Esophagus squamous epithelium (tissue), 5 donors: ENCODE measurements at places on chromosomes 5 and 9.
A peak's percentile ranks its signal among the peaks of the same experiment; 100 is the strongest.

DNA sequence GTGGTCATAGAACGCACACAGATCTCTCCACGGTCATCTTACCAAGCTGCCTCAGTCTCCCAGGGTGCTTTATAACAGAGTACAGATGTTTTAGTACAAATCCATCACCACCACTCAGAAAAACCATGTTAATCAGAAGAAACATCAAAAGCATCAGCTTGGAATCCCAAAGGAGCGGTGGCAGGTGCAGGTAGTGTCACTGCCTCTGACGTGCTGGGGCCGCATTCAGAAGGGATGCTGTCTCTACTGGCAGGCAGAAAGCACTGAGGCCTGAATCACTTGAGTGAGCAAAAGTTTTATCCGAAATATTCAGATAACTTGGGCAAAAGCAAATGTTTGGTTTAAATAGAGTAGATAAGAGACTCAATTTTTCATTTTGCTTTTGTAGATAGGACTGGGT, 448.4 kb upstream of the ZNF608 start:
- DNase-seq: no peak

- DNase-seq: no peak
Observed at GRCh38 chr5:67416986-67417385, 220.4 kb upstream of the CD180 start.

GRCh38 chr5:133399247-133399891, 213.0 kb downstream of the FSTL4 start:
- no peak for DNase-seq

DNA sequence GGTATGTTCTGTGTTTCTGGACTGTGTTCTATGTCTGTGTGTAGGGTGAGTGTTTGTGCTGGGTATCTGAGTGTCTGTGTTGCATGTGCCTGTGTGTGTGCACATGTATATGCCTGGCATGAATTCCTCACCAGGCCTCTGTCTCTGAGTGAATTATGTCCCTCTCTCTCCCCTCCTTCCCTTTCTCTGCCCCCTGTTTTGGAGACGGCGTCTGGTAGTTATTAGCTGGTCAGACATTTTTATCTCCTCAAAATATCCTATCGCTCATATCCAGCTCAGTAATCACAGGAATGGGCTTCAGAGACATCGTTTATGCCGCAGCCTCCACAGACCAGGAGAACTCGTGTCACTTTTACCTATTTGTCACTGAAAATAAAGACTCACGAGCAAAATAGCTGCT, 483.2 kb upstream of the BRINP1 start:
- DNase-seq: no peak

- DNase-seq: no peak
Observed at GRCh38 chr9:20369391-20369790, 252.9 kb downstream of the MLLT3 start.

DNA sequence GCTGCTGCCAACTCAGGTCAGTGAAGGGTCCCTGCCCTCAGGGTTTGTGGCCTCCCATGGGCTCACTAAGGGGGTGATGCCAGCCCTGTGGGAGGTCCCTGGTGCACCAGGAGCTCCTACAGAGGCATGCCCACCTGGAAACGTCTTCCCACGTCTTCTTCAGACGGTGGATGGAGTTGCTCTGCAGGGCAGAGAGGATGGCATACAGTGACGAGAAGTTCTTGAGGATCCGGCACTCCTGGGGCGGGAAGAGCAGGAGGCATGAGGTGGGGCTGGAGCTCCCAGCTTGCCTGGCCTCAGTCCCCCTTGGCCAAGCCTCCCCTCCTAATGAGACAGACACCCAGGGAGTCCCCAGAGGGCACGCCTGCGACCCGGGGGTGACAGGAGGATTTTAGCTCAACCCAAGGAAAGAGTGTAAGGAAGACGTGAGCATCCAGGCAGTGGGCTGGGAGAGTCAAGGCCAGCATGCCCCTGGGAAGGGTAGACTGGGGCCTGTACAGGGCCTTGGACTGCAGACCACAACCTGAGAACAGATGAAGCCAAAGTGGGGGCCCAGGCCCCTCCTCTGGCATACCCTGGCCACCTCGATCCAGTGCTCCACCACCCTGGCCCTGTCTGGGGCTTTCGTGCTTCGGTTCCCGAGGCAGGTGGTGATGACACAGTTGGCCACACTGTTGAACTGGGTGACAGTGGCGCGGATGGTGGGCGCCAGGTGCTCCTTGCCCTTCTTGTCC, 14.4 kb downstream of the RALGDS start:
- DNase-seq: no peak

DNA sequence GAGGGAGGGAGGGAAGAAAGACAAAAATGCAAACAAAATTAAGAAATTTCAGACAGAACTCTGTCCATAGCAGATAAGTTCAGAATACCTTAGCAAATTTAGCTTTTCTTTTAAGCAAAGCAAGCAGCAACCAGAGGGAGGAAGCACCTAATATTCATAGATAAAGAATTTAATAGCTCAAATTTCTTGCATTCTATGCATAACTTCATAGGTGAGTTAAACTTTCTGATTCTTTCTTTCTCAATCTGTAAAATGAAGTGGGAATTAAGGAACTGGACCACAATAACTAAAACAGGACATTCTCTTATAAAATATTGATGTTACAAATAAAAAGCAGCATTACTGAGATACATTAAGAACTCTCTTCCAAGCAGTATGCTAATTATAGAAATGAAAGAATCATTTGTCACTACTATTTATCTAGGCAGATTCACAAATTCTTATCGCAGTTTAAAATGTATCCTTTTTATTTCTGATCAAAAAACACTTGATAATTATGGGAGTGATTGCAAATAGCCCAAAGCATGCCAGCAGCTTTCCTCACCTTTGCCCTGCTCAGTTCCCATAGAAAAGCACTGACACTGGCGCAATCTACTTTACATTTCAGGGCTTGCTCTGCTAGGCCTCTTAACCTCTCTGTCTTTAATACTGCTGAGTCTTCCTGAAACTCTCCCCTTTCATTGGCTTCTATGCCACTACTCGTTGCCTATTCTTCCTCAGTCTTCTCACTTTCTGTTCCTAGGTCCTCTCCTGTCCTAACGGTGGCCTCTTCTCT, 341.8 kb downstream of the PIK3R1 start:
- DNase-seq: no peak

DNA sequence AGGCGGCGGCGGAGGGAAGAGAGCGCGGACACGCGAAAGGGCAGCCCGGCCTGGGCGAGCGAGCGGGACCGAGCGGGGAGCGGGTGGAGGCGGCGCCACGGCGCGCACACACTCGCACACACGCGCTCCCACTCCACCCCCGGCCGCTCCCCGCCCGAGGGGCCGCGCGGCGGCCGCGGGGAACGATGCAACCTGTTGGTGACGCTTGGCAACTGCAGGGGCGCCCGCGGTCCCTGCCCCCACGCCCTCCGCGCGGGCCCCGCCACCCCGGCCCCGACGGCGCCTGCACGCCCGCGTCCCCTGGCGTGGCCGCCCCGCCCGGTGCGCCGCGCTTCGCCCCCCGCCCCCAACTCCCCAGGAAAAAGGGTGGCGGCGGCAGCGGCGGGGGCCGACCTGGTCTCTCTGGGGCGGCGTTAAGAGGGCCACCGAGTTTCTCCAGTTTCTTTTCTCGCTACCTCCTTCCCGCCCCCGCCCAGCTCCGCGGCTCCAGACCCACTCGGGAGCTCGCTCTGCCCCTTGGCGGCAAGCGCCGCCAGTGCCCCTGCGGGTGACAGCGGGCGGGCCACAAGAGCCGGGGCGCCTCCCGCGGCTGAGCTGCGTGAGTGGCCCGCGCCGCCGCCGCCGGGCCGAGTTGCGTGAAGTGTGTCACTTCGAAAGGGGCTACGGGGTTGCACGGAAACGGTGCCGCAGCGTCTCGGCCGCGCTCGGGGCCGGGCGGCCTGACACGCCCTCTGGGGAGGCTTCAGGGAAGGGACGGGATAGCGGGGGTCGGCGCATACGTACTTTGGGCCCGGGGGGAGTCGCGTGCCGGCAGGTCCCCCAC, at the start of gene NR3C1:
TSS of gene NR3C1 (minus strand) at position 94 of the 823 bp plus-strand sequence. CDS start 2,847 bp downstream, outside the sequence.
- DNase-seq: peak; percentile 56
